ENCODE measurements at places on chromosomes 6 and 20.

DNA sequence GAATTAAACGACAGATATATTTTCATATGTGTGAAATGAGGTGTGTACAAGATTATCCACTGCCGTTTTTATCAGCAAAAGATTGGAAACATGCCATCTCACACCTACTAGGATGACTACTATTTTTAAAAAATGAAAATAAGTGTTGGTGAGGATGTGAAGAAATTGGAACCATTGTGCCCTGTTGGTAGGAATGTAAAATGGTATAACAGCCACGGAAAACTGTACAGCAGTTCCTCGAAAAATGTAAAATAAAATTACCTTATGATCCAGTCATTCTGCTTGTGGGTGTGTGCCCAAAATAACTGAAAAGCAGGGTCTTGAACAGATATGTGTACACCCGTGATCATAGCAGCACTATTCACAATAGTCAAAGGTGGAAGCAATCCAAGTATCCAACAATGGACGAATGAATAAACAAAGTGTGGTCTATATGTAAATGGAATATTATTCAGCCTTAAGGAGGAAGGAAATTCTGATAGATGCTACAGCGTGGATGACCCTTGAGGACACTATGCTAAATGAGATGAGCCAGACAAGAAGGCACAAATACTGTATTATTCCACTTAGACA, 27.0 kb upstream of the CCN5 start:
- DNase-seq: no peak

DNA sequence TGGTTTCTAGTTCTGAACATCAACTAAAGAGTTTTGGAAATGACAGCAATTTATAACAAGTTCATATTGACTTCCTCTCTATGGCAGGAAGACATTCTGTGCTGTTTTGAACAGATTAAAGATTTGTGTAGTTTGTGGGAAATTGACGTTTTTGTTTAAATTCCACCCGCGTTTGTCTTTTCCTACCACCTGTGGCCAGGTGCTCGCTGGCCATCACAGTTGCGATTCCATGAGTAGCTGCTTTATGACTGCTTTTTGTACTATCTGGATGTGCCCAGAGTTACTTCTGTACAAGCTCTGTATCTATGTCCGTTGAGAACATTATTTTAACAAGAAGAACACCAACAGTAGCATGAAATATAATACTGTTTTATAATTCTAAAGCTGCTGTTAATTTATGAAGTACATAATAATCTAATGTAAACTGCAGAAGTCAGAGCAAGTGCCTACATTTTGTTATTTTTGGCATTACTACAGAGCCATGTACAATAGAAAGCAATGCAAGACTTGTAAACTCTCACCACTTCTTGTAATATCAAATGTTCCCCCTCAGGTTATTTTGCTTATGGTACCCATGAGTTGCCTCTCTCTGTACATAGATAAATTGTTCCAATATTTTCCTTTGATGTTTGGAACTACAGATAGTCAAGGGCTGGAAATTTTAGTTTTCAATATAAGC, 33.5 kb downstream of the ZBTB2 start:
- DNase-seq: no peak

DNA sequence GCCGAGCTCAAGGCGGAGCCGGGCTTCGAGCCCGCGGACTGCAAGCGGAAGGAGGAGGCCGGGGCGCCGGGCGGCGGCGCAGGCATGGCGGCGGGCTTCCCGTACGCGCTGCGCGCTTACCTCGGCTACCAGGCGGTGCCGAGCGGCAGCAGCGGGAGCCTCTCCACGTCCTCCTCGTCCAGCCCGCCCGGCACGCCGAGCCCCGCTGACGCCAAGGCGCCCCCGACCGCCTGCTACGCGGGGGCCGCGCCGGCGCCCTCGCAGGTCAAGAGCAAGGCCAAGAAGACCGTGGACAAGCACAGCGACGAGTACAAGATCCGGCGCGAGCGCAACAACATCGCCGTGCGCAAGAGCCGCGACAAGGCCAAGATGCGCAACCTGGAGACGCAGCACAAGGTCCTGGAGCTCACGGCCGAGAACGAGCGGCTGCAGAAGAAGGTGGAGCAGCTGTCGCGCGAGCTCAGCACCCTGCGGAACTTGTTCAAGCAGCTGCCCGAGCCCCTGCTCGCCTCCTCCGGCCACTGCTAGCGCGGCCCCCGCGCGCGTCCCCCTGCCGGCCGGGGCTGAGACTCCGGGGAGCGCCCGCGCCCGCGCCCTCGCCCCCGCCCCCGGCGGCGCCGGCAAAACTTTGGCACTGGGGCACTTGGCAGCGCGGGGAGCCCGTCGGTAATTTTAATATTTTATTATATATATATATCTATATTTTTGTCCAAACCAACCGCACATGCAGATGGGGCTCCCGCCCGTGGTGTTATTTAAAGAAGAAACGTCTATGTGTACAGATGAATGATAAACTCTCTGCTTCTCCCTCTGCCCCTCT, 1.1 kb downstream of the CEBPB start:
- DNase-seq: peak; percentile 9

DNA sequence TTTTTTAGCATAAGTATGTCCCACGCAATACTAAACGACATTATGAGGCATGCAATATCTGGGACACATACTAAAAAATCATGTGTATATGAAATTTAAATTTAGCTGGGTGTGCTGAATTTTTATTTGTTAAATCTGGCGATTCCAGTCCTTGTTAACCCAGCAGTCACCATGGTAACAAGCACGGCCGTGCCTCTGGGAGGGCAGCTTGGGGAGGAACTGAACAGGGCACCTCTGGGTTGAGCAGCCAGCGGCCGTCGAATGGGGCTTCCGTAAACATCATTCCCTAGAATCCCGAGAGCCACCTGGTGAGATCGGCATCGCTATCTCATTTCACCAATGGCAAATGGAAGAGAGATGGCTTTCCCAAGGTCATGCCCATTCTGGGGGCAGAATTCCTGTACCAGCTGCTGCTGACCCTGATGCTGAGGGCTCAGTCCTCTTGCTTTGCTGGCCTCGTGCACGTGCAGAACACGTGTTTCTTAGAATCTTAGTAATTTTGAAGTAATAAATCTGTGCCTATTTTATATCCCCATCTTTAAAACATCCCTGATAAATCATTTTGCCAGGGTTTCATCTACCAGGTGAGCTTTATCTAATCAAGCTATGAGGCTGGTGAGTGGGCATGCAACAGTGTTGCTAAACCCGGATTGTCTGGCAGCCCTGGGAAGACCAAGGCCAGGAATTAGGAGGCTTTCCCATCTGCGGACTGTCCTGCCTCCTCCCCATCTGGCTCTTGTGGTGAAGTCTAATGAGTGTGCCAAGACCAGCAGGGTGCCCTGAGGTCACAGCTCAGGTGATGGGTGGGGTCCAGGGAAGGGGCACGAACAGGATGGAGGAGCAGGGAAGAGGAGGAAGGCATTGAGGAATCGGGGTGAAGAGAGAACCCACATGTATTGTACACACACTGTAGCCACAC, 85.1 kb downstream of the AGPAT4 start:
- DNase-seq: no peak

All from NCI-H1436 (cell line).